ENCODE measurements at places on chromosomes 4 and X. TPM values are rescaled to one million over a fixed set of nuclear protein-coding genes. Genes with fewer than 3 reads are reported as not detected.

DNA sequence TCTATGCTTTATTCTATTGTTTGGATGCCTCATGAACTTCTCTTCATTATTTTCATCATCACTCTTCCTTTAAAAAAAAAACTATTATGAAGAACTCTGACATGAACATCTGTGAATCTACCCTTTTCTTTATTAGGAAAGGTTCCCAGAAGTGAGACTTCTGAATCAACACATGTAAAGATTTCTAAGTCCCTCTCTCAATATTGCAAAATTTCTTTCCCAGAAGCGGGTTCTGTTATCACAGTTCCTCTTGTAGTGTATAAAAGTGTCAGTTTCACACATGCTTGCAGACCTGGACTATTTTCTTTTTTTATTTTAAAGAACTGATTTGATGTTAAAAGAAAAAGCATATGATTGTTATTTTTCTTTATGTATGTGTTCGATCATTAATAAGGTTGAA lies 330.8 kb upstream of the KLF3 start:
- DNase-seq: no peak

DNA sequence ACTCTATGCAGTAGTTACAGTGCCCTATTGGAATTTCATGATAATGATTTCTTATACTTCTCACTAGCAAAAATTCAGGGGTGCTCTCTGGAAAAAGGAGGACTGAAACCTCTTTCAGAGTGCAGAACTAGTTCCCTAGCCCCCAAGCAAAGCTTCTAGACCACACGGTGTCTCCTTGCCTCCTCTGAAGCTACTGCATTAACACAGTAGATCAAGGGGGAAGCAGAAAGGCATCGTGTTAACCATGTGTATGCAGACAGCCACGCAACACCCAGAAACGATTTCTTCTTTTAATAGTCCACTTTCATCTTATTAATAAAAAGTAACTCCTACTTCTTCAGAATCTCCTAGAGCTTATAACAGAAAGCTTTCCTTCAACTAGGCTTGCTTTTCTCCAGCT lies 44.7 kb downstream of the MAML3 start:
- DNase-seq: no peak

DNA sequence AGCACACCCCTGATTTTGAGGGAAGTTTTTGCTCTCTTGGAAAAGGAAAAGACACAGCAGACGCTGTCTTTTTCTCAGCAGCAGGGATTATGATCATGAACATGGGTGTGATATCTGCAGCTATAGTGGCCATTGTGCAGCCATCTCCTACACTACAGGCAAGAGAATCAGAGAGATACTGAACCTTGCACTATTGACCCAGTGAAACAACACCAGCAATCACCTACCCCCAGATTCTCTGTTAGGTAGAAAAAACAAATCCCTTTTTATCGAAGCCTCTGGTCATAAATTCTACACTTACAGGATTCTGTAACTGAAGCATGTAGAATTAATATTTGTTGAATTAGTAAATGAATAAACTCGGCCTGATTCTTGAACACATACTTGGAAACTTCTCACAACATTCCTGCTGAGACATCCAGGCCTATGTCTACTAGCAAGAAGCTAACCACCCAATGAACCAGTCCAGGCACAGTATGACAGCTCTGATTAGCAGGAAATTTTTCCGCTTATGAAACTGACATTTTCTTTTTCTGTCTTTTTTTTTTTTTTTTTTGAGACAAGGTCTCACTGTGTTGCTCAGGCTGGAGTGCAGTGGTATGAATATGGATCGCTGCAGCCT lies 5.0 kb upstream of the AFAP1 start:
- DNase-seq: no peak

Gene SLC26A1
- 0.15 TPM for total RNA-seq

Gene PPP4R3C
- not detected for total RNA-seq
